ENCODE measurements at places on chromosomes 16 and 17.
A peak's percentile ranks its signal among the peaks of the same experiment; 100 is the strongest.

DNA sequence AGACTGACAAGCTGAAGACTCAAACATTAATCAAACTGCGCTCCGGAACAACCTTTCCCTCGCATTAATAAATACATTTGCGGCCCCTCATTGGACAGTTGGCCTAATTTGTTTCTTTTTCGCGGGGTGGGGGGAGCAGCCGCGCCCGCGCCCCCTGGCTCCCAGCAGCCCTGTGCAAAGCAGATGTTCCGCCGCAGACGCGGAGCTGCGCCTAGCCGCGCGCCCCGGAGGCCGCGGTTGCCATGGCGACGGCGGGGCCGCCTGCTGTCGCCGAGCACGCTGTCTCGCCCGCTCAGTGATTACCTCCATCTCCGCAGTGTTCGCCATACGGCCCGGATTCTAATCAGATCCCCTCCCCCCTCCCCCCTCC lies 25.5 kb downstream of the COPZ2 start:
- no peak for DNase-seq

- DNase-seq = peak; percentile 44
These were observed 164.8 kb downstream of the HAPSTR1 start for GRCh38 chr16:9256196-9256595.

GRCh38 chr16:69796285-69797118 lies 34.4 kb downstream of the WWP2 start:
- DNase-seq = peak; percentile 64

DNA sequence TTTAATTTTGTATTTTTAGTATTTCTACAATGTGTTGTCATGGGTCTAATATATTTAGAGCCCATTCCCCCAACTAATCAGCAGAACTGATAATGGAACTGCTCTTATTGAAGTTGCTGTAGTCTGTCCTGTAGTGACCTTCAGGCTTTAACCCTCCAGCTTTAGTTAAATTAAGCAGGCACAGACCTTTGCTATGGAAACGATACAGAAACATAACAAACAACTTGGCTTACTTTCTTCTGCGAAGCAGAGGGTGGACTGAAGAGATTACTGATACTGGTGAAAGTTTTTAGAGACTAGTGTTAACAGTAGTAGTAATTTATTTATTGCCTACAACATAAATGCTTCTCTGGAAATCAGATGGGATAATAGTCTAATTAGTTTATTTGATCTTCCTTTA lies 61.4 kb downstream of the NFATC3 start:
- no peak for DNase-seq

GRCh38 chr17:75087558-75088453 lies at the start of gene SLC16A5:
Gene SLC16A5, plus strand, starts transcription at chr17:75087954. Its CDS starts 5,683 bp downstream, at chr17:75093637.
- DNase-seq = no peak
